ENCODE measurements at places on chromosomes 2 and 18. TPM values are rescaled to one million over a fixed set of nuclear protein-coding genes. Genes with fewer than 3 reads are reported as not detected.

DNA sequence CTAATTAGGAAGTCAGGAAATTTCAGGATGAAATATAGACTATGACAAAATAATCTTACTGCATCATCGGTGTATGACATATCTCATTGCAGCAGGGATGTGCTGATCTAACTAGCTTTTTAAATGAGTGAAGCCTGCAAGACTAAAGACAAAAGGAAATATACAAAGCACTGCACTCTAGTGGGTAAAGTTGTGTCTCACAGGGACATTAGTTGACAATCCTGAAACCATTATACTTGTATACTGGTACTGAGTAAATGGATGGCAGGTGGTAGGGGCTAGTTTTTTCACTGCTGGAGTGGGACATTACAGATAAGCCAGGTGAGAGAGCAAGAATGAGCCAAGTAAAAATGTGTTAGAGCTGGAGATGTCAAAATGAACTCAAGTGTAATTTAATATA, 317.5 kb upstream of the RAB6C start:
- no peaks in the 10 kb centered on the region for H3K36me3 ChIP-seq
- H3K4me1 ChIP-seq, result no peaks in the 10 kb centered on the region
- H3K27me3 ChIP-seq, result peaks cover 14% of the 10 kb centered on the region
- H3K27ac ChIP-seq, result no peak overlapping the region

DNA sequence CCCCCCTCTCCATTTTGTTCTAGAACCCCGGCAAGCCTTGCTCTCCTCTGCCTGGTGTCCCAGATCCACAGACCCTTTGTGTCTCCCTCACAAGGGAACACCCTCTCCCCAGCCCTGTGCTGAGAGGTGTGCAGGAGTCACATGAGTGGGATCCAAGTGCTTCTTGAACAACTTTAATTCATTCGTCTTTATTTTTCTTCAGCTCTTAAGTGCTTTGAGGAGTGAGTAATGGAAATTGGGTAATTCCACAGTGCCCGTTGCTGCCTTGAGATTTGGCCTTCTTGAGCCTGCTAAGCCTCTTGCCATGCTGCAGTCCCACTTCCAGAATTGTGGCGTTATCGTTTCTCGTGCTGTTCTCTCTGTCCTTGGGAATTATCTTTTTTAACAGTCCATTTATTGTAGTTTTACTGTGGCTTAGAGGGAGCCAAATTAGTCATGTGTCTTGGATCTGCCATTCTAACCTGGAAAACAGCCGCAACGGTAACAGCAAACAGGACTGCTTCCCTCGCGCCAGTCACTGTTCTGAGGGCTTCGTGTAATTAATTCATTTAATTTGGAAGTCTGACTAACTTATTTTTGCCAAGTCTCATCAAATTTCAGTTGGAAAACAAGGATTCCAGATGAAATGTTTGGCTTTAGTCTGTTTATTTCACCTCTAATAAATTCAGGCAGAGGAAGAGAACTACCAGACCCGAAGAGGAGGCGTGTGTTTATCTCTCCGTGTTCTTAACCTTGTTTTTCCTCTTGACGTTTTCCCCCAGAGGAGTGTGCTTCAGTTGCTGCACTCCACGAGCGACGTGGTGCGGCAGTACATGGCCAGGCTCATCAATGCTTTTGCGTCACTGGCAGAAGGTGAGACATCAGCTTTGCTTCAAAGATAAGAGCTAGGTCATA, 72.0 kb downstream of the ARMC9 start:
- H3K4me3 ChIP-seq, result no peak overlapping the region
- no peak overlapping the region for H3K27ac ChIP-seq
- no peaks in the 10 kb centered on the region for H3K36me3 ChIP-seq
- DNase-seq, result no peak

GRCh38 chr2:111705711-111706336, 178.2 kb downstream of the ANAPC1 start:
- peaks cover 34% of the 10 kb centered on the region for H3K4me1 ChIP-seq
- H3K27ac ChIP-seq, result peak overlapping the region; percentile 58
- no peak overlapping the region for H3K4me3 ChIP-seq
- H3K27me3 ChIP-seq, result peaks cover 20% of the 10 kb centered on the region
- DNase-seq, result peak; percentile 83
- H3K36me3 ChIP-seq, result no peaks in the 10 kb centered on the region

The NPAS2 gene
- total RNA-seq, result 5.9 TPM

DNA sequence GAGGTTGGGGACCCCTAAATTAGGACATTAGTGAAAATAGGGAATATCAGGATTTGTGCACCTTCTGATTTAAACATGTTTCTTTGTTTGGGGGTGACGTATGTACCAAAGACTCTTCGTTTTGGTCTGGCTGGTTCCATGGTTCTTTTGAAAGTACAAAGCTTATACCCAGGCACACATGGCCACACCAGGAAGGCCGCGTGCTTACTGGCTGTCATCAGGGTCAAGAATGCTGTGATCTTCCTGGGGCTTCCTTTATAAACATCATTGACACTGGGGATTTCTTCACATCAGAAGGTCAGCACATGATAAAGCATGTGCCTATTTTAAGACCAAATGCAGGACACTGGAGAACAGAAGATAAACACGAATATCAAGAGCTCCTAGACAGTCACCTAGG, 230.6 kb upstream of the ID2 start:
- no peak overlapping the region for H3K4me3 ChIP-seq
- H3K4me1 ChIP-seq, result peaks cover 11% of the 10 kb centered on the region
- no peaks in the 10 kb centered on the region for H3K36me3 ChIP-seq
- no peak overlapping the region for H3K27ac ChIP-seq

- H3K27ac ChIP-seq, result no peak overlapping the region
- DNase-seq, result no peak
- H3K27me3 ChIP-seq, result no peaks in the 10 kb centered on the region
- H3K36me3 ChIP-seq, result no peaks in the 10 kb centered on the region
Observed at GRCh38 chr2:125559186-125559585, 1096.8 kb upstream of the GYPC start.

DNA sequence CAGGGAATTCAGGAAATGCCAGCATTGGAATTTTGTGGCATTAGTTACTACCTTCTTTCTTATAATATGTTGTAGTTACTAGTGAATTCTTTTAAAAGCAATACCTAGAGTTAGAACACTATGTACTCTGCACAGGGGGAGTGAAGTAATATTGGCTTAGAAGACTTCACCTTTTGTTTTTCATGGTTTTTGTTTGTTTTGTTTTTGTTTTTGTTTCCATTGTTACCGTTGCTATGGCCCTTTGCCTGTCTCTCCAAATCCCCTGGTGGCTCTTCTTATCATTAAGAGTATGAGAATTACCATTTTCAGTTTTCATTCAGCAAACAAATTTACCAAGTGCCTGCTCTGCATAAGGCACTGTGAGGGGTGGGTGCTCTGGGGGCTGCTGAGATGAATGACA, 160.1 kb downstream of the HAUS1 start:
- H3K27ac ChIP-seq, result no peak overlapping the region
- DNase-seq, result no peak
- no peaks in the 10 kb centered on the region for H3K27me3 ChIP-seq
- H3K4me3 ChIP-seq, result no peak overlapping the region
- H3K36me3 ChIP-seq, result peaks cover 31% of the 10 kb centered on the region
- peaks cover 51% of the 10 kb centered on the region for H3K4me1 ChIP-seq

DNA sequence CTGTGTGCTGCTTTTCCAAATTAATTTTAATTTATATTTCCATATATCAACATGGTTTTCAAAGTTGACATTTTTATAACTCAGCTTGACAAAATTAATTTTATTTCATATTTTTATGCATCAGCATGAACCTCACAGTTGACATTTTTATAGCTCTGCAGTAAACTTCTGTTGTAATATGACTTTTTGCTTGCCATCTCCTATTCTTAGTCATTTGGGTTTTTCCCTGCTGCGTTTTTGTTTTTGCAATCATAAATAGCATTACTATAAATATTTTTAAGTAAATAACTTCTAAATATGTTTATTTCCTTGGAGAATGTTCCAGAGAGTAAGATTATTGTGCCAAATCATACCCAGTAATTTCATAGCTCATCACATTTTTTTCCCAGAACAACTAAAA, 21.0 kb upstream of the L3MBTL4 start:
- H3K4me3 ChIP-seq, result no peak overlapping the region
- no peaks in the 10 kb centered on the region for H3K4me1 ChIP-seq
- no peak overlapping the region for H3K27ac ChIP-seq
- H3K27me3 ChIP-seq, result peaks cover 2% of the 10 kb centered on the region
- no peaks in the 10 kb centered on the region for H3K36me3 ChIP-seq

- no peak for DNase-seq
- H3K27ac ChIP-seq, result no peak overlapping the region
- no peaks in the 10 kb centered on the region for H3K36me3 ChIP-seq
- H3K4me3 ChIP-seq, result no peak overlapping the region
- no peaks in the 10 kb centered on the region for H3K4me1 ChIP-seq
- H3K27me3 ChIP-seq, result peaks cover 8% of the 10 kb centered on the region
Observed at GRCh38 chr2:177037569-177037968, 175.0 kb upstream of the HNRNPA3 start.

The ELOA2 gene
- not detected for total RNA-seq

- no peaks in the 10 kb centered on the region for H3K36me3 ChIP-seq
- H3K27me3 ChIP-seq, result peaks cover 13% of the 10 kb centered on the region
- peaks cover 2% of the 10 kb centered on the region for H3K4me1 ChIP-seq
- no peak overlapping the region for H3K27ac ChIP-seq
- no peak overlapping the region for H3K4me3 ChIP-seq
Observed at GRCh38 chr2:236712961-236713673, 143.5 kb downstream of the ACKR3 start.

The PPP1R1C gene
- not detected for total RNA-seq

The ACADL gene
- not detected for total RNA-seq

DNA sequence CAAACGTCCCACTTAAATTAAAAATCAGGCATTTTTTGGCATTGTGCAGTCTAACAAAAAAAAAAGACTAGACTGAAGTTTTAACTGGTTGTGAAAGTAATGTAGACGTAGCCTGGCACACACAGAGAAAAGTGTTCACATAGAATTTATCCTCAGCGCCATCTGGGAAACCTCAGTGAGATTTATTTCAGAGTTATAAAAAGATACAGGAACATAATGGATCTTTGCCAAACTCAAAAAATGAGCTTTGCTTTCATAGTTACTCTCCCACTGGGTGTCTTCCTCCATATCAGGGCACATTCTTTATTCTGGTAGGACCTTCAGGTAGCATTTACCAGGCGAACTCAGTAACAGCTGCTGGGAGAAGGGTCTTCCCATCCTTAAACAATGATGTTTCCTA, 532.4 kb upstream of the SALL3 start:
- H3K27ac ChIP-seq, result no peak overlapping the region
- no peaks in the 10 kb centered on the region for H3K27me3 ChIP-seq
- no peaks in the 10 kb centered on the region for H3K36me3 ChIP-seq
- H3K4me1 ChIP-seq, result no peaks in the 10 kb centered on the region
- no peak overlapping the region for H3K4me3 ChIP-seq

- no peak overlapping the region for H3K4me3 ChIP-seq
- no peak for DNase-seq
Observed at GRCh38 chr2:159160954-159161353, 125.5 kb downstream of the WDSUB1 start.

DNA sequence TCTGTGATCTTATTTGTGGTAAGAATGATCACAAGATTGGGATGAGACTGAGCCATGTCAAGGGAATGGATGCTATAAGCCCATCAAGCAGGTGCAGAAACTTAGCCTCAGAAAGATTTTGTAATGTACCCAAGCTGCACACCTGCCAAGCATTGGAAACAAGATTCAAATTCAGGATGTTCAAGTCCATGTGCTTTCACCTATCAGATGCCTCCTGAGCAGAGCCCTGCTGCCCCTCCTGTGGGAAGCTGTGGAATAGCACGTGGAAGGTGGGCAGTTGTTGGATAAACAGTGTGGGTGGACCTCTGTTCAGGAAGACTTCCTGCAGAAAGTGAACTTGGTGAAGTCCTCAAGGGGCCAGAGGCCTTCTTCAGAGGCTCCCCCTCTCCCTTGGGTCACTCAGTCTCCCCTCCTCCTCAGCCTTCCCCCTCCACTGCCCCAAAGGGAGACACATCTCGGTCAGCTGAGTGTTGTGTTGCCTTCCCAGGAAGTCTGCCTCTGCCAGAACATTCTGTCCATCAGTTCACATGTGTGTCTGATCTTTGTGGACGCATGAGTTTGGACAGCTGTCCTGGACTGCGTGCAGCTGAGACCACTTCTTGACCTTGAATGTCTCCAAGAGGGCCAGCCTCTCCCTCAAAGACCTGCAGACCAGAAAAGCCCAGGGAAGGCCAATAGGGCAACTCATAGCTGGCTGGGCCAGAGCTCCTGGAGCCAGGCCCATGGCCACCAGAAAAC, 186.1 kb downstream of the INHBB start:
- H3K27ac ChIP-seq, result no peak overlapping the region
- no peak overlapping the region for H3K4me3 ChIP-seq
- H3K4me1 ChIP-seq, result no peaks in the 10 kb centered on the region

GRCh38 chr18:51278045-51278649, 80.7 kb upstream of the MEX3C start:
- H3K27me3 ChIP-seq, result no peaks in the 10 kb centered on the region
- H3K27ac ChIP-seq, result no peak overlapping the region
- H3K36me3 ChIP-seq, result no peaks in the 10 kb centered on the region
- no peak overlapping the region for H3K4me3 ChIP-seq
- peak; percentile 75 for DNase-seq

GRCh38 chr2:227816507-227817294, 3.1 kb downstream of the CCL20 start:
- no peak overlapping the region for H3K4me3 ChIP-seq
- peaks cover 36% of the 10 kb centered on the region for H3K4me1 ChIP-seq
- peaks cover 11% of the 10 kb centered on the region for H3K27me3 ChIP-seq
- no peak for DNase-seq

The SLC14A1 gene
- 0.26 TPM for total RNA-seq

The CHST9 gene
- not detected for total RNA-seq

DNA sequence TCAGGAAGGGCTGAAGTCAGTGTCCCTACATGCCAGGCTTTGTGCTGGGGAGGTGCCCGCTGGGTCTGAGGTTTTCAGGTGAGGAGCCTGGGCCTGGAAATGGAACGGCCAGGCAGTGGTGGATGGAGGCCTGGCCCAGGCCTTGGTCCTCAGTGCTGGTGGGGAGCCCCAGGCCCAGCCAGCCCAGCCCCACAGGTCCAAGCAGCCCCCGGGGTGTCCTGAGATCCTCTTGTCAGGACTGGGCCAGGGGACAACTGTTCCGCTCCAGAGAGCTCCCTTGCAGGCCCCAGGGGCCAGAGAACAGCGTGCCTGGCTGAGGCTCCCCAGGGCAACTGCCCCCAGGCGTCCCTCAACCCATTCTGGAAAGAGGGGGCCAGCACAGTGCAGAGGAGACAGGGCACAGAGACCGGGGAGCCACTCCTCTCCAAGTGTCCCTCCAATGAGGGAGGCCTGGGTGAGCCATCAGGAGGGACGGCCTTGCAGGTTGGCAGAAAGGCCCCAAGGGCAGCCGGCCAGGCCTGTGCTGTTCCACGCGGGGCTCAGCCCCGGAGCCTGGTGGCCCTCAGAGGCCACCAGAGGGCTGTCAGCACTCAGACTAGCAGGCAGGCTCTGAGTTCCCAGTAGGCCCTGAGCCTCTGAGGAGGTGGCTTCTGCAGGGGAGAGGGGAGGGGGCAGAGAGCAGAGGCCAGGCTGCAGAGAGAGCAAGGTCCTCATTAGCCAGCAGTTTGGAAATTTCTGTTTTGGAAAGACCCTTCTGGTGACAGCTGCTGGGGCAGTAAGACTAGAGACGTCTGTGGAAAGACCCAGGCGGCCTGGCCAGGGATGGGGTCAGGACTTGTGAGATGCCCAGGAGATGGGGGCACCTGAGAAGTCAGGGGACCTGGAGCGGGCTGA, 29.4 kb upstream of the SNED1 start:
- DNase-seq, result no peak
- peaks cover 3% of the 10 kb centered on the region for H3K4me1 ChIP-seq
- H3K27ac ChIP-seq, result no peak overlapping the region
- H3K27me3 ChIP-seq, result no peaks in the 10 kb centered on the region
- H3K36me3 ChIP-seq, result no peaks in the 10 kb centered on the region

GRCh38 chr18:54766634-54767033, 61.6 kb upstream of the RAB27B start:
- H3K27ac ChIP-seq, result no peak overlapping the region
- peaks cover 9% of the 10 kb centered on the region for H3K27me3 ChIP-seq
- H3K36me3 ChIP-seq, result no peaks in the 10 kb centered on the region
- no peak overlapping the region for H3K4me3 ChIP-seq

- no peak for DNase-seq
Observed at GRCh38 chr2:211833582-211834279, 704.9 kb downstream of the ERBB4 start.

Data from activated naive CD4-positive, alpha-beta T cell treated with anti-CD3 and anti-CD28 coated beads for 36 hours (primary cell).